ENCODE measurements at places on chromosomes 2 and 18. TPM values are rescaled to one million over a fixed set of nuclear protein-coding genes. Genes with fewer than 3 reads are reported as not detected.
A peak's percentile ranks its signal among the peaks of the same experiment; 100 is the strongest.

- H3K4me3 ChIP-seq, result no peak overlapping the region
- H3K4me1 ChIP-seq, result peaks cover 34% of the 10 kb centered on the region
- DNase-seq, result no peak
- H3K27ac ChIP-seq, result no peak overlapping the region
- H3K36me3 ChIP-seq, result no peaks in the 10 kb centered on the region
Measured at GRCh38 chr2:157845081-157845480, 31.0 kb downstream of the ACVR1 start.

GRCh38 chr2:9782197-9782719, 61.0 kb upstream of the TAF1B start:
- H3K4me1 ChIP-seq, result peaks cover 28% of the 10 kb centered on the region
- DNase-seq, result no peak
- H3K27ac ChIP-seq, result no peak overlapping the region
- H3K36me3 ChIP-seq, result no peaks in the 10 kb centered on the region
- no peak overlapping the region for H3K4me3 ChIP-seq

DNA sequence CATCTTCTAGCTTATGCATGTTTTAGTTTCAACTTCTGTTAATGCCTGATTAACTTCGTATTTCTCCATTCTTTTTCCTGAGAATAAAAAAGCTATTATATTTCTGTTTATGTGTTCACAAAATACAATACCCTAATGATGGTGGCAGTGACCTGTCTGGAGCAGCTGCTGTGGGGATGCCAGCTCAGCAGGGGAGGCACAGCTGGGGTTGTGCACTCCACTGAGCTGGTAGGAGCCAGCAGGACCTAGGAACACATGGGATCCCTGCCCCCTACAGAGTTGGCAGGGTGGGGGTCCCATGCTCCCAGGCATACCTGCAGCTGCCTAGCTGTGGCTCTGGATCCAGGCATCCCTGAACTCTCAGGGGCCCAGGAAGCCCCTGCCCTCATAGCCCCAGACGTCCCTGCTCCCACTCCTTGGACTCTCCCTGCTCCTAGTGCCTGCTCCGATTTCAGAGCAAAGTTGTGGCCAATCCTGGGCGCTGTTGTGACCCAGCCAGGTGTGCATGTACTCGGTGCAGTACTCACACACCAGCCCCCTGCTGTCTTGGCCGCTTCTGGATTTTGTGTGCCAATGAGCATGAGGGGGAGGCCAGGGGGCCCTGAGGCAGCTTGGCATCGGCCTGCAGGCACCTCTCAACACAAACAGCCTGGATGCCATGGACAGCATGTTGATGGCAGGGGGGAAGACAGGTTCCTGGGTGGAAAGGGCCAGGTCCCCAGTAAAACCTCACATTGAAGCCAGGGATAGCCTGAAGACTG, 546.0 kb downstream of the ZNF804A start:
- H3K36me3 ChIP-seq, result no peaks in the 10 kb centered on the region
- H3K4me1 ChIP-seq, result no peaks in the 10 kb centered on the region
- DNase-seq, result no peak
- H3K27me3 ChIP-seq, result no peaks in the 10 kb centered on the region
- no peak overlapping the region for H3K4me3 ChIP-seq

DNA sequence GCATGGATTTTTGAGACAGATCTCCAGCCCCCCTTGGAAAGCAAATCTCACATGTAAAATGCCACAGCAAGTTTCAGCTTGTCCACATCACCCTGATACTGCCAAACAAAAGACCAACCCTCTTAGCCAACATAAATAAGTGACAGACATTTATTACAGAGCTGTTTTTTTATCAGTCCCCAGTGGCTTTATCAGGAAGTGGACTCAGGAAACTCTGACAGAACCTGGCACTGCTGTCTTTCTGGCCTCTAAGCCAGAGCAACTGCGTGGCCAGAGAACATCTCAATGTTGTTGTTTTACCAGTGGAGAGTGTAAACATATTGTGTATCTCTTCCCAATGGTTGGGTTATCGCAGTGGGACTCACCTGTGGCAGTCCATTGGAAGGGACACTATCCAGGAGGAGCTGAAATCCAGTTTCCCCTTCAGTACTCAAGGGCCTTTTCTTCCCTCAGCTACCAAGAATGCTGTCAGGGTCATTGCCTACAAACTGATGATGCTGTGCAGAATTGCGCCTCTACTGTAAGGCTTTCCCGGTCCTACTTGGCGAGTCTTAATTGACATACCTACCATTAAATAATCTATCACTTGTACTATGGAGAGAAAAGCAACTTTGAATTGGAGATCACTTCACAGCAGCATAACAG, 22.0 kb downstream of the SLC14A1 start:
- H3K27me3 ChIP-seq, result no peaks in the 10 kb centered on the region
- H3K4me3 ChIP-seq, result no peak overlapping the region
- no peaks in the 10 kb centered on the region for H3K36me3 ChIP-seq

- H3K4me3 ChIP-seq, result no peak overlapping the region
- DNase-seq, result no peak
- no peaks in the 10 kb centered on the region for H3K36me3 ChIP-seq
- H3K27ac ChIP-seq, result no peak overlapping the region
Measured at GRCh38 chr2:218138047-218138446, 12.2 kb downstream of the CXCR2 start.

GRCh38 chr2:54673501-54673998, 49.9 kb upstream of the EML6 start:
- H3K27ac ChIP-seq, result no peak overlapping the region
- DNase-seq, result no peak
- no peak overlapping the region for H3K4me3 ChIP-seq

GRCh38 chr2:189426886-189427285, 14.4 kb upstream of the WDR75 start:
- no peak for DNase-seq
- H3K36me3 ChIP-seq, result no peaks in the 10 kb centered on the region
- H3K27ac ChIP-seq, result no peak overlapping the region

GRCh38 chr2:49162151-49162550, 7.8 kb upstream of the FSHR start:
- H3K36me3 ChIP-seq, result no peaks in the 10 kb centered on the region
- H3K4me1 ChIP-seq, result no peaks in the 10 kb centered on the region
- H3K27me3 ChIP-seq, result no peaks in the 10 kb centered on the region
- no peak overlapping the region for H3K4me3 ChIP-seq
- no peak overlapping the region for H3K27ac ChIP-seq
- DNase-seq, result no peak

DNA sequence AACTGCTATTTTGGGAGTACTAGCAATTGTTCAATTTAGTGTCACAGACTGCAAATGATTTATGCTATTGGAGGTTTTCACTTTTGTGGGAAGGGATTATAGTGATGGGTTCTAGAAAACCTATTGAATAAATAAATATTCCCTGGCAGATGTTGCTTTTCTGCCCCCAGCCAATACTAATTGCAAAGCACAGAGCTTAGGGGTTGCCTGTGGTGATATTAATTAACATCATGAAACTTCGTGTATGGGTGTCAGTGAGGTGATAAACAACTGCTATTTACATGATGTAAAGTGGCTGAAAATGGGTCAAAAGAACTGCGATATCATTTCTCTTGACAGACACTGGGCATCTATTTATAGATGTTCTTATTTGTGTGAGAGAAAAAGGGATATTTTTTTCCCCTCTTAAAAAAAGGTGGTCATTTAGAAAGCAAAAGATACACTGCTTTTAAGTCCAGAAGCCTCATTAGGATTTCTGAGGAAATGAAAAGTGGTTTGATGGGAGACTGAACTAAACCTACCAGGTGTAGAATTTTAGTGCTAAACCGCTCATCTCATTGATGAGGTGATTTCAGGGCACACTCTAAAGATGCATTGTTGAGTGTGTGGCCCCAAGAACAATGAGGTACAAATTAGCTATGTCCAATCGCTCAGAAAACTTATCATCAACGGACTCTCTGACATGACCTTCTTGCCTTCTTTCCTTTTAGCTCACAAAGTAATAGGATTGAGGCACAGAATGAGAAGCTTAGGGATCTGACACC, 116.7 kb upstream of the CHST9 start:
- no peak overlapping the region for H3K4me3 ChIP-seq
- no peak for DNase-seq
- no peaks in the 10 kb centered on the region for H3K36me3 ChIP-seq

GRCh38 chr2:101115664-101116063, 35.5 kb downstream of the TBC1D8 start:
- peaks cover 7% of the 10 kb centered on the region for H3K36me3 ChIP-seq
- peak overlapping the region; percentile 100 for H3K27ac ChIP-seq
- DNase-seq, result no peak
- peaks cover 97% of the 10 kb centered on the region for H3K4me1 ChIP-seq
- H3K4me3 ChIP-seq, result no peak overlapping the region
- no peaks in the 10 kb centered on the region for H3K27me3 ChIP-seq

Gene UPP2
- total RNA-seq, result not detected

Gene FAM161A
- 3.4 TPM for total RNA-seq

Gene SLC9A4
- total RNA-seq, result not detected

Gene SCYGR4
- not detected for total RNA-seq

Gene IGFBP5
- not detected for total RNA-seq

Gene C2orf92
- total RNA-seq, result 4.9 TPM

Gene INHA
- 4.1 TPM for total RNA-seq

Gene LAMA3
- total RNA-seq, result 2.6 TPM

Gene BOLL
- not detected for total RNA-seq

Gene REG1B
- not detected for total RNA-seq

All from HepG2 (cell line).